ENCODE measurements at places on chromosomes 4 and X.

GRCh38 chr4:122900314-122900713, 22.1 kb downstream of the NUDT6 start:
- no peak for DNase-seq

- DNase-seq = no peak
Measured at GRCh38 chr4:24970191-24970590, 57.3 kb upstream of the CCDC149 start.

DNA sequence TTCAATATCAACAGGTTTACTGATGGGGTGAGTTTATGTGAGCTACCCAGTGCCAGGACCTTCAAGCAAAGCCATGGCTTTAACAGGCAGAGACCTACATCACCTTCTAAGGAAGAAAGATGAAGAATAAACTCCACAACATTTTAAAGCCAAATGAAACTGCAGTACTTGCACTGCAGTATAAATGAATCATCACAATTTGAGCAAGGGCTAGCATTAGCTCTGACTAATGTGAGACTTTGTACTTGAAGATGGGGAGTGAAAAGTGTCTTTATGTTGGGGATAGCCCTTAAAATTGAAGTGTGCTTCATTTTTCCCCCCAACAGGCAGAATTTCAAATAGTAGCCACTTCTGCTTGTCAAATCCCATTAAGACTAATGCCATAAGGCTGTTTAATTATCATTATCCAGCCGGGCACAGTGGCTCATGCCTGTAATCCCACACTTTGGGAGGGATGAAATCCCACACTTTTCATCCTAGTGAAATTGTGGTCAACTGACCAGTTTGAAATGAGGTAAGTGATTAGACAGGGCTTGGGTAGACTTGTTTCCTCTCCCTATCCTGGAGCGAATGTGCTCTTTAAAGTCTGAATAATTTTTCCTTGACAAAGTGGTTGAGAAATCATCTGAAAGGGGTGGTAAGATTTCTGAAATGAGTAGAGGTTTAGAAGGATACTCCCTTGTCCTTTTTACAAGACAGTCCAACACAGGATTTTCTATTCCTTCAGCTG, 27.2 kb upstream of the GPR34 start:
- DNase-seq = no peak

GRCh38 chr4:139919521-139919920, 234.5 kb downstream of the MAML3 start:
- peak; percentile 59 for DNase-seq

DNA sequence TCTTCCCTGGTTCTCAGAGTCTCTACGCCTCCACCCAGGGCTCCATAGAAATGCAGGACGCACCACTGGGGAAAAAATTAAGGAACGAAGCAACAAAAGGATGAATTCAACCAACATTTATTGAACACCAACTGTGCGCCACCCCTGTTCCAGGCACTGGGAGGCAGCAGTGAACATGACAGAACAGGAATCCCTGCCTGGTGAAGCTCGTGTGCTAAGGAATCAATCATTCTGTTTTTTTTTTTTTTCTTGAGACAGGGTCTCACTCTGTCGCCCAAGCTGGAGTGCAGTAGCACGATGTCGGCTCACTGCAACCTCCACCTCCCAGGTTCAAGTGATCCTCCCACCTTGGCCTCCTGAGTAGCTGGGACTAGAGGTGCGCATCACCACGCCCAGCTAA, 1.9 kb upstream of the FTSJ1 start:
- no peak for DNase-seq

- no peak for DNase-seq
Measured at GRCh38 chr4:173489514-173489913, 40.5 kb downstream of the HAND2 start.

DNA sequence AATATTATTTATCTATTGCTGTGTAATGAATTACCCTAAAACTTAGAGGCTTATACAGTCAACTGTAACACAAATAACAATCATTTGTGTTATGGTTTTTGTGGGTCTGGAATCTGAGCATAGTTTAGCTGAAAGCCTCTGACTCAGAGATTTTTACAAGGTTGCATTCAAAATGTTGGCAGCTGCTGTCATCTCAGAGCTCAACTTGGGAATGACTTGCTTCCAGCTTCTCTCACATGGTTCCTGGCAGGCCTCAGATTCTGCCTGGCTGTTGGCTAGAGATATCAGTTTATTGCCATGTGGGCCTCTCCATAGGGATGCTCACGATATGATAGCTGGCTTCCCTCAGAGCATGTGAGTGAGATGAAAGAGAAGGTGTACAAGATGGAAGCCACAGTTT, 70.2 kb upstream of the BRWD3 start:
- no peak for DNase-seq

DNA sequence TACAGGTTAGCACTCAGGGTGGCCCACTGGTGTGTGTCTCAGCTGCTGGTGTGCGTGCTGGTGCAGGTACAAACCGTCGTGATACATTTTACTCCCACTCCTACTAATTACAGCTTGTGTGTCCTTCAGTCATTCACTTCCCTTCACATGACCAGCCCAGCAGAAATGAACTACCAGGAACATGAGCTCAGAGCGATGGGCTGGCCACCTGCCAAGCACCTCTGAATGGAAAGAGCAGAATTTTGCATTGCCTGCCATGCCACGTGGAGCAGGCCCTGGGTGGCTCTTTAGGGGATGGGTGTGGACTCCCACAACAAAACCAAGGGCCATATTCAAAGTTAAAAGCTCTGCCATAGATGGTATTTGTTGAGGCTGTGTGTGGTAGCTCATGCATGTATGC, 58.9 kb upstream of the PGM2 start:
- DNase-seq = peak; percentile 43

DNA sequence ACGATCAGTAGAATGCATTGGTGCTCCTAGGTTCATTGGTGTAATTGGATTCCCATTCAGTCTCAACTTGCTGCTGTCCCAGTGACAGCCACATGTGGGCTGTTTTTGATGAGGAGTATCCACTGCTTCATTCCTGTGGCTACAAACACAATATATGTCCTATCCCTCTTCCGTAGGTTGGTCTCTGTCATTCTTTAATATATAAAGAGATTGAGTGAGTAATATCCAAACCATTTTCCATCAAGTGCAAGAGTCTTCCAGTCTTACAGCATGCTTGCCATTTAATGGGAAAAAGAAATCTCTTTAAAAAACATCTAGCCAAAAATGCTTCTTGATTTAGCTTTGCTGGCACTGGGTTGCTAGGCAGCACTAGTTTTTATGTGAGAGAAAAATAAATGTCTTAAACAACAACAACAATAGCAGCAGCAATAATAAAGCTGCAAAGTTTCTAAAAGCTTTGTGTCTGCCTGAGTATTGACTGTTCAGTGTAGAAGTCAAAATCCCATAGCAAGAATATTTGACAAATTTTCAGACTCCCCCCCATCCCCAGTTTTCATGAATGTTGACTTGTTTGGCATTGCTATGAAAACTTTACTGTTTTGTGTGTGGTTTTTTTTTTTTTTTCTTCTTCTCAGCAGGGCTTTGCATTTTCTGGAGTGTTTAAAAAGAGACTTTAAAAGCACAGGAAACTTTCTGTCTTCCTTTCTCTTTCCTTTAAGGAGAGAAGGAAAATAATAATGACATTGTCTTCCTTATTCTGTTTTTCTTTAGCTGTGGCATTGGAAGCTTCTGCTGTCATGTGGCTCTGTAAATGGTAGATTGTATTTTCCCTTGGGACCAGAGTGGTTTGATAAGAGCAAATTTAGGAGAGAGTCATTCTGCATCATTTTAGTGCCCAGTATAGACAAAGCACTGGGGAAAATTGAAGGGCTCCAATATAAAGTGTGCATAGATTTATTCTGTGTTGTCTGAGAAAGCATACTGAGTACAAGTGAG, 244.3 kb downstream of the ARHGAP10 start:
- DNase-seq = no peak

- no peak for DNase-seq
Measured at GRCh38 chrX:103503163-103503852, 16.0 kb downstream of the RAB40A start.

Measured in right hindlimb (tissue), 1 donor.